Inflammatory macrophage treated with lipopolysaccharide for 1 hour (primary cell): ENCODE measurements at places on chromosomes 3 and 15.

DNA sequence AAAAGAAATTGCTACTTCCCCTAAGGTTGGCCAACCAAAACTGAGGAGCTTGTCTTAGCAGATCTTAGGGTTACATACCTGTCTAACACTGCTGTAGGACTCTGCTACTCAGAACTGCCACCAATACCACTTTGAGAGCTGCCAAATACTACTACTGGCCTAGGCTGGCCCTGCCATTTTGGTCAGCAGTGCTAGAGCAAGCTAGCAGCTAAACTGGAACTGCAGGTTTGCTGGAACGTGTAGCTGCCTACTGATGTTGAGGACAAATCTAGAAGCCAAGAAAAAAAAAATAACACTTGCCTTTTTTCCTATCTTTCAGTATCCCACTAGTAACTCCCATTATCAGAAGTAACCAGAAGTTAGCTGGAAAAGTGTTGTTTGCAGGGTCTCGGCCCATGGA, 387.4 kb downstream of the RBMS3 start:
- DNase-seq, result no peak

GRCh38 chr15:78308422-78309032, 9.1 kb upstream of the SKIC8 start:
- peak; percentile 28 for DNase-seq

DNA sequence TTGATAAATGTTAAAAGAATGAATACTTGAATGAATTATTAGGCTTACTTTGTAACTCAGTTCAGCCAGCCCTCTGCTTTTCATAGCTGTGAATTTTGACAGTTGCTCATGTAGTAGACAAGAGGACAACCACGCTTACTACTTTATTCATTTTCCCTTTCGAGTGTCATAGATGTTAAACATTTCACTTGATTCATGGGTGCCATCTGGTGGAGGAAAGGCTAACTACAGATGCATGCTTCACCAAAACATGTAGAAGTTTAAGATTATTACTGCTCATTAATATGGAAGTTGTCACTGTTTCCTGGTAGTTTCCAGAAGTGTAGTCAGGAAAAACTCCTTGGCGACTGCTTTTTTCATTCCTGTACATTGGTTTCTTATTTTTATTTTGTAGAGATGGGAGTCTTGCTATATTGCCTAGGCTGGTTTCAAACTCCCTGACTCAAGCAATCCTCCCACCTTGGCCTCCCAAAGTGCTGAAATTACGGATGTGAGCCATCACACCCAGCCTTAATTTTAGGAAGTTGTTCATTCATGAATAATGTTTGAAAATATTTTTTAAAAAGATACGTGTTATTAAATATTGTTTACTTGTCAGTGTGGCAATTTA, 163.2 kb downstream of the B3GALNT1 start:
- peak; percentile 56 for DNase-seq

DNA sequence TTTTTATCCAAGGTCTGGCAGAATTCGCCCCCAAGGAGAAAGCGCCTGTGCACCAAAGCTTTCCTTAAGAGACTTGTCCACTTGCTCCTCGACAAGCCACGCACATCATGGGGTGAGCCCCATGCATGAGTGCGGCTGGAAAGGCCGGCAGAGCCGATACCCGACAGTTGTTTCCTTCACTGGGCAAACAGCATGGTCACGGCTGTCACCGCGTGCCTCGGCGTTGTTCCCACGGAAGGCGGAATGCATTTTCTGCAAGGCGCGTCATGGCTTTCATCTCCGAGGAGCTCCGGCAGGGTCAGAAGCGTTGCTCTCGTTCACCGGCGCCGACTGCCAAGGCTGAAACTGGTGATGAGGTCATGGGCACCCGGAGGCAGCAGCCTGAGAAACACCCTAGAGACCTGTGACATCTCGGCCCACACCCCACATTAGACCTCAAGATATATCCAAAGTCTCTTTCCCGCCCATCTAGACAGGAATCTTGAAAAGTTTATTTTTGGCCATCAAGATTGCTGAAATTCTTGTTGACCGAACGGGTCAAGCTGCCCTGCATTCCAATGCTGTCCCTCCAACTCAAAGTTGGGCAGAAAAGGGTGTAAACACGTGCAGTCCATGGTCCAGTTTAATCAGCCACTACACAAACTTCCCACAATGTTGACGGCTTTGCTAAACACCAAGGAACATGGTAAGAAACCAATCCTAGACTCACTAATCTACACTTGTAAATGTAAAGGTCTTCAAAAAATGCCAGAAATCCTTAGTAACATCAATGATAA, 604 bp upstream of the TJP1 start:
- DNase-seq, result peak; percentile 4

GRCh38 chr3:42546691-42547213, 35.0 kb downstream of the SEC22C start:
- no peak for DNase-seq

- no peak for DNase-seq
Observed at GRCh38 chr15:78093242-78094020, 1.1 kb downstream of the SH2D7 start.

DNA sequence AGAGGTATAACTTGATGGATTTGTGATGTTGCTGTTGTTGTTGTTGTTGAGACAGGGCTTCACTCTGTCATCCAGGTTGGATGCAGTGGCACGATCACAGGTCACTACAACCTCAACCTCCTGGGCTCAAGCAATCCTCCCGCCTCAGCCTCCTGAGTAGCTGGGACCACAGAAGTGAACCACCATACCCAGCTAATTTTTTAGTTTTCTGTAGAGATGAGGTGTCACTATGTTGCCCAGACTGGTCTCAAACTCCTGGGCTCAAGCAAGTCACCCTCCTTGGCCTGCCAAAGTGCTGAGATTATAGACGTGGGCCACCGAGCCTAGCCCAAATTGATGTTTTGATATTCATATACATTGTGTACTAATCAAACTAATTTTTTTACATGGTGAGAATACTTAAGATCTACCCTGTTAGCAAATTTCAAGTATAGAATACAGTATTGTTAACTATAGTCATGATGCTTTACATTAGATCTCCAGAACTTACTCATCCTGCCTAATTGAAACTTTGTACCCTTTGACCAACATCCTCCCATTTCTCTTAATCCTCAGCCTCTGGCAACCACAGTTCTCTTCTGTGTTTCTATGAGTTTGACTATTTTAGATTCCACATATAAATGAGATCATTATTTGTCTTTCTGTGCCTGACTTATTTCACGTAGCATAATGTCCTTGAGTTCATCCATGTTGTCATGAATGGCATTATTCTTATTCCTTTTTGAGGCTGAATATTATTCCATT, 23.2 kb downstream of the LMCD1 start:
- DNase-seq, result no peak

DNA sequence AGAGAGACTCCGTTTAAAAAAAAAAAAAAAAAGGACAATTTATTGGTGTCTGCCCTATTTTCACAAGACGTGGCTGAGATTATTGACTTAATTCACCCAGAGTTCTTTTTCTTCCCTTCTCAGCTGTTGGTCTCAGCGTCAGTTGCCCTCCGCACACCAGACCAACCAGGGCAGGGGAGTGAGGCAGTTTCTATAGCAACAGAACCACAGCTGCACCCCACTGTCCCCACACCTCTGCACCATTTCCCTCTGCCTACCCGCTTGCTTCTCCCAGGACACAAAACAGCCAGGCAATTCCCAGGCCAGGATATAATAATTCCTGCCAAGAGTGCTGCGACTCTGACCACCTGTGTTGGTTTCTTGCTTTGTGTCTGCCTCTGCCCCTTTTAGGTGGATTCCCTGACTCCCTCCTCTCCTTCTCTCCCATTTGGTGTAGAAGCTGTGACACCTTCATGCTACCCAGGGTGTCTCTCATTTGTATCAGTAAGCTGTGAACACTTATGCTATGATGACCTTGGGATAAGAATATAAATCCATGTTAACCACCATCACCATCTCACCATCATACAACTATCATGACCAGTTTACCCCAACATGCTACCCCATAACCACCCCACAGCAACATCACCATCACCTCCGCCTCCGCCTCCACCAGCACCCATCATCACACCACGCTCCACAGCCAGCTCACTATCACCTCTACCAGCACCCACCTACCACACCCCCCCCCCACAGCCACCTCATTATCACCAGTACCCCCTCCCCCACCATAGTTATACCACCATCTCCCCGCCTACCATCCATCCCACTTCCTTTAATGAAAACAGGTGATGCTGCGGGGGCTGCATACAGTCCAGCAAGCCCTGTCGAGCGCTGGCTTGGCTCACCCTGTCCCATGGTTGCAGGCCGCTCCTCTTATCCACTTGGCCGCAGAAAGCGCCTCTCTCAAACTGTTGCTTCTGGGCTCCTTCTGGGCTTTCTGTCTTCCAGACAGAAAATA, 589 bp downstream of the EPB42 start:
- DNase-seq, result no peak

GRCh38 chr3:50227390-50228183, 8.4 kb upstream of the GNAI2 start:
- DNase-seq, result peak; percentile 75

DNA sequence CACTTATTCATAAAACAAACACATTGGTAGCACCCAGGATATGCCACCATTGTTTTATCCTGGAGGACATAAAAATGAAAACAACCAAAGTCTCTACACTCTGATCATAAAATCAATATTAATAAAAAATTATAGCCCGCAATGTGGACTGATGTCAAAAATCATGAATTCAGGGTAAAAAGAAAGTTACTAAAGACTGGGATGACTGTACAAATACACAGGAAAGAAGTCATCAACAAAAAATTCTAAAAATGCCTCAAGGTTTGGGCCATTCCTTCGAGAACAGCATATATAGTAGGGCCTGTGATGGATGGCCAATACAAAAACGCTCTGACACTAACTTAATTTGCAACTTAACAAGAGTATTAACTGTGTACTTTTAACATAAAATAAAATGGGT, 76.8 kb downstream of the THBS1 start:
- no peak for DNase-seq

- DNase-seq, result no peak
Observed at GRCh38 chr3:169748670-169749069, 16.2 kb downstream of the TERC start.

GRCh38 chr3:53287131-53287629, 31.4 kb upstream of the TKT start:
- peak; percentile 35 for DNase-seq

GRCh38 chr3:45664578-45664977, 24.6 kb upstream of the SACM1L start:
- peak; percentile 60 for DNase-seq

- DNase-seq, result peak; percentile 93
Observed at GRCh38 chr15:59002418-59002859, 15.0 kb downstream of the RNF111 start.

DNA sequence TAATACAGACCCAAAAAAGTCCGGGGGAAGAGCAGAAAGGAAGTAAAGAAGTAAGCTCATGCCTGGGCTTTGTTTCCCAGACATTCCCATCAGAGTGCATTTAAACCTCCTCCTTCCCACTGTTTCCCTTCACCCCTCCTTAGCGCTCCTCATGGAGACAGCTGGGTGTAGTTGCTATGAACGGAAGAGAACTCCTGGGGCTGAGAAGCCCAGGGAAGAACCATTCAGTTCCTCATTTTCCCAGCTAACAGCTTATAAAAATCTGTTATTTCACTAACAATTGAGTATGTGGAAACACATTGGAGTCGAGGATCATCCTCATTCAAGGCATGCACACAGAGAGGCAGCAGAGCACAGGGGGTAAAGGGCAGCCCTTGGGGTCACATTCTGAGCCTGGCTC, 299.3 kb downstream of the SHQ1 start:
- peak; percentile 27 for DNase-seq

DNA sequence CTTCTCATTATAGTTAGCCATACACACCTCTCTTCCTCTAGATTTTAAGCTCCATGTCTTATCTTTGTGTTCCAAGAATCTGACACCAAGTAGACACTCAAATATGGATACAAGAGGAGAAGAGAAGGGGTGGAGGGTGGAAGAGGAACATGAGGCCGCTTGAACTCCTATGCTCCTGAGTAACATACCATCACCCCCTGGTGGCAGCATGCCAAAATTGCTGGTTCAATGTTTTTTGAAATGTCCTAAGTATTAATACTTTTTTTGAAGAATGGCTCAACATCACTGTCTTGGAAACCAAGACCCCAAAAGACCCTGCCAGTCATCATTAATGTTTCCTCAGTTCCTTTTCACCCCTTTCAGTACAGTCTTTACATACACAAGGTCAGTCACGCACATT, 71.8 kb upstream of the HACD2 start:
- DNase-seq, result no peak

DNA sequence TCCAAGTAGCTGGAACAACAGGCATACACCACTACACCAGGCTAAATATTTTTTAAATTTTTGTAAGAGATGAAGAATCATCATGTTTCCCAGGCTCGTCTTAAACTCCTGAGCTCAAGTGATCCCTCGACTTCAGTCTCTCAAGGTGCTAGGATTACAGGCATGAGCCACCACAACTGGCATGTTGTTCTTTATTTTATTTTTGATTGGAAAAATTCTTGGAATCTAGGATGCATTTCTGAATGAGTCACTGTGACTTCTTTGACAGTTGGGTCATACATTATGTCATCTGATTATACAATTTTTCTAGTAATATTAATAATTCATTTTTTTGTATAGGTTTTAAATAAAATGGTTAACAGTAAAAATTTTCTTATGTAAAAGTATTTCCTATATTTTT, 870.2 kb downstream of the SI start:
- no peak for DNase-seq

DNA sequence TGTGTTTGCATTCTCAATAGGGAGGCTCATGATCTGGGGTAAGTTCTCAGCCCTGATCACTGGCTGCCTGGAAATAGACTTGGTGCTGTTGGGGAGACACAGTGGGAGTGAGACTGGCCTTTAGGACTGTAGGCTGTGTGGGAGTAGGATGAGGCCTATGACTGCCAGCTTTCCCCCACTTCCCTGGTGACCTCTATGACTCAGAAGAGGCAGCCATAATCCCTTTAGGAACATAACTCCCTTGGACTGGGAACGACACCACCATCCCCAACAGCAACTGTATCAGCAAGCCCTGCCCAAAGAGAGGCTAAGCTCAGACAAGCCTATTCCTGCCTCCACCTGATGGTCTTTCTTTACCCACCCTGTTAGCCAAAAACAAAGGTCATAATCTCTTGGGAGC, 91.3 kb downstream of the SUCNR1 start:
- no peak for DNase-seq

- DNase-seq, result peak; percentile 60
Observed at GRCh38 chr15:32867313-32867626, 149.5 kb downstream of the GREM1 start.

- DNase-seq, result peak; percentile 66
Observed at GRCh38 chr3:46693038-46693891, at the start of gene ALS2CL. Gene ALS2CL (minus strand): TSS chr3:46693679. CDS start chr3:46689440, 4,239 bp downstream.
